ENCODE measurements at places on chromosomes 6 and 20. TPM values are rescaled to one million over a fixed set of nuclear protein-coding genes. Genes with fewer than 3 reads are reported as not detected.

DNA sequence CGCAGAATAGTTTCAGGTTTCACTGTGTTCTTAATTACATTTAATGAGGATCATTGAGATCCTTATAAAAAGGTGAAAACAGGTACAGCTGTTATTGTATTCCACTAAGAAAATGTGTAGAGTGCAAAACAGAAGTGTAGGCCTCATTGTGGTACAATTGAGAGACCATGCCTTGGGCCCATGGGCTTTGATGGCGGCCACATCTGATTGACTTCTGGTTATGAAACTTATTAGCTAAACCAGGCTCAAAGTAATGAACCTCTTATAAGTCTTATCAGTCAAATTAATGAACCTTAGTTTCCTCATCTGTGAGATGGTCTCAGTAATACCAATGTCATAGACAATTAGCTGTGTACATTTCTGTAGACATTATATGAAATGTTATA lies 148.7 kb downstream of the ZDHHC14 start:
- no peak for DNase-seq

DNA sequence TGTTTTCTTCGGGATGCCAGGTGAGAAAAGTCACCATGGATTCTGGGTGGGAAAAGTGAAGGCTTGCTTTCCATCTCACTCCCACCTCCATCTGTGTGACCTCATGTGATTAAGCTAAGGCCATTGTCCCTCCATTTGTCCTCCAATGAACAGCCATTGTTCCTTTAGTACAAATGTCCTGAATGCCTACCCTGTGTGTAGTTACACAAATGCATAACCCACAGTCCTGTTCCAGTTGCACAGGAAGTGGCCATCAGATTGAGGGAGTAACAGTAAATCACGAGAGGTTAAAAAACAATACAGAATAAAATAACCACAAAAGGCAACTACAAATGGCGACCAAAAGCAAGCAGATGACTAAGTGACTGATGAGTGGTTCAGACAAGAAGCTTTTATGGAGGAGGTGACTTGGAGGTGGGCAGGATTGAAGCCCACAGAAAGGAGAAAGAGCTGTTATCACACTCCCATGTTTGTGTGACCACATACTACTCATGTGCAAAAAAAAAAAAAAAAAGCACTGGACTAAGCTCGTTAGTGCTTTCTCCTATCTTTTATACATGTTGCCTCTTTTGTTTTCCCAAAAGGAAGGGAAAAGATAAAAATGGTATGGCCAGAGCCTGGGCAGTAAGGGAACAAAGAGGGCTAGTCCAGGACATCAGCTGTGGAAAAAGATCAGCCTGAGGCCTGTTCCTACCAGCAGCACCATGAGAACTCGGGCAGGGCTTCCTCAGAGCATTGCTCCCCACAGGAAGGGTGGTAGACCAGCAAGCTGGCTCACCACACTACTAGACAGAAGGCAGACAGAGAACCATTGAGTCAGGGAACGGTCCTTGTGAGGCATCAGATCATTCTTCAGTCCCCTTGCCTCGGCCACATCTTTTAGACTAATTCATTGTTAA lies 111.0 kb downstream of the TFAP2A start:
- DNase-seq, result no peak

GRCh38 chr20:46252352-46253091 lies 55.8 kb downstream of the CDH22 start:
- DNase-seq, result no peak

The ZBTB46 gene
- 4.5 TPM for total RNA-seq

The UST gene
- total RNA-seq, result 2.0 TPM

The MEI4 gene
- not detected for total RNA-seq

The DPPA5 gene
- not detected for total RNA-seq

Measured in psoas muscle (tissue), 8 donors.